ENCODE measurements at places on chromosomes 7 and 10.

- DNase-seq = no peak
Measured at GRCh38 chr7:75658802-75659201, 79.9 kb downstream of the HIP1 start.

DNA sequence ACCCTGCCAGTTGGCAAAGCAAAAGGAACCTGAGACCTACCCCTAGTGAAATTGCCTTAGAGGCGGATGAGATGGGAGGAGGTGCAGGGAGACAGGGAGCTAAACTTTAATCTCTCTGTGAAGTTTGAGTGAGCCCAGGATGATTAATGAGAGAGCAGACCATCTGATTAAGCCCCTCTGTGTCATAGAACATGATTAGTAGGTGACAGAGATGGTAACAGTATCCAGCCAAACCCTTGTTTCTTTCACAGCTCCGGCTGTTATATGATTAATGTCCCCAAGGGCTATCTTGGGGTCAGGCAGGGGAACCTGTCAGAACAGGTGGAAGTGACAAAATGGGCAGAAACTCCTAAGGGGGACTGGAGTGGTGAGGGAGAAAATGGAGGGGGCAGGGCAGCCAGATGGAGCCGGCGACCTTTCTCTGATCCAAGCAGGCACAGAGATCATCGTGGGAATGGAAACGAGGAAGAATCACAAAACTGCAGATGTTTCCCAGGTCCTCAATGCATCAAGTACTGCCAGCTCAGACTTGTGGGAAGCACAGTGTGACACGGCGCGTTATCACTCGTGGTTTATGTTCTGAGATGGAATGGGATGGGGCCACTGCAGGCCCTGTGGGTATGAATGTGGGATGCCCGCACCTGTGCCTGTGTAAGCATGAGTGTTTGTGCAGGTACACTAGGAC lies 684.2 kb downstream of the LRMDA start:
- DNase-seq = no peak

GRCh38 chr7:50649259-50649885 lies 84.2 kb upstream of the DDC start:
- peak; percentile 50 for DNase-seq

DNA sequence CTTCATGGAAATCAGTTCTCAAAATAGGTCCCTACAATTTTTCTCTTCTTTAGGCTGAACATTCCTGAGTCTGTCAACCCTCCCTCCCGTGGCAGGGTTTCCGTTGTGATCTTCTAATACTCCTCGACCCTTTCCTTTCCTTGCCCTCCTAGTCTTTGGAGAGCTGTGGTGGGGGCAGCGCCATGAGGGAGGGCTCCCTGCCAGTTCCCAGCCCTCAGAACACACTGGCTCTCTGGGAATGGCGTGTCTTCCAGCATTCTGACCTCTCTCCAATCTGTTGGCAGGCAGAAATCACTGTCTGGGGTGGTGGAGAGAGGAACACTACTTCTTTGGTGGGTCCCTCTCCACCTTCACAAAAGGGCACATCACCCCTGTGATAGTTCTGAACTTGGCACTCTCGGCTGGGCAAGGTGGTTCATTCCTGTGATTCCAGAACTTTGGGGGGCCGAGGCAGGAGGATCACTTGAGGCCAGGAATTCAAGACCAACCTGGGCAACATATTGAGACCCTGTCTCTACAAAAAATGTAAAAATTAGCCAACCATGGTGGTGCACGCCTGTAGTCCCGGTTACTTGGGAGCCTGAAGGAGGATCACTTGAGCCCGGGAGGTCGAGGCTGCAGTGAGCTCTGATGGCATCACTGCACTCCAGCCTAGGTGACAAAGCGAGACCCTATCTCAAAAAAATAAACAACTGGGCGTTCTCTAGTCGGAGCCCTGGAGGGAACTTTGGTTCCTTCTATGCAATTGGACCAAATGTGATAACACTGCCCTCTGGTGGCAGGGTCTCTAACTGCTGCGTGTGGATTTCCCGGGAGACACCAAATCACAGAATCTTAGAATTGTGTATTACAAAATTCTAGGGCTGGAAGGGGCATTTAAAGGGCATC lies 13.1 kb upstream of the ARPC1A start:
- peak; percentile 90 for DNase-seq

DNA sequence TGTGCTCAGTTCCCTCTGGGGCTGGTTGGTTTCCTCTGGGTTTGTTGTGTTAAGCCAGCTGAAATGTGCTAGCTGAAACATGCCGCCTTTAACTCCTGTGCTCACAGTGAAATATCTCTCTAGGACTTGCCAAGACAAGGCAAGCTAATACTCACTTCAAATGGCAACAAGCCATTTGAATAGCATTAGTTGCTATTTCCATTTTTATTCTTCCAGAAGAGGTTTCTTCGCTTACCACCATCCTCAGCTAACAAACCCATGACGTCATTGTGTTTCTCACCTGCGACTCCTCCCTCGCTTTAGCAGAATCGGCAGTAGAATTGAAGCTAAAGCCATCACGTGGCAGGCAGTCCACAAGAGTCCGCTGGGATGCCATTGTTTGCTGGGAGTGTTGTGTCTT lies 61.3 kb downstream of the ZNF22 start:
- no peak for DNase-seq

GRCh38 chr7:129222064-129222463 lies 2.8 kb upstream of the AHCYL2 start:
- no peak for DNase-seq

Measured in activated effector memory CD4-positive, alpha-beta T cell treated with anti-CD3 and anti-CD28 coated beads, Interleukin-2, amount 50 U/mL, for 16 hours (primary cell).